ENCODE measurements at places on chromosomes 6 and 20.

DNA sequence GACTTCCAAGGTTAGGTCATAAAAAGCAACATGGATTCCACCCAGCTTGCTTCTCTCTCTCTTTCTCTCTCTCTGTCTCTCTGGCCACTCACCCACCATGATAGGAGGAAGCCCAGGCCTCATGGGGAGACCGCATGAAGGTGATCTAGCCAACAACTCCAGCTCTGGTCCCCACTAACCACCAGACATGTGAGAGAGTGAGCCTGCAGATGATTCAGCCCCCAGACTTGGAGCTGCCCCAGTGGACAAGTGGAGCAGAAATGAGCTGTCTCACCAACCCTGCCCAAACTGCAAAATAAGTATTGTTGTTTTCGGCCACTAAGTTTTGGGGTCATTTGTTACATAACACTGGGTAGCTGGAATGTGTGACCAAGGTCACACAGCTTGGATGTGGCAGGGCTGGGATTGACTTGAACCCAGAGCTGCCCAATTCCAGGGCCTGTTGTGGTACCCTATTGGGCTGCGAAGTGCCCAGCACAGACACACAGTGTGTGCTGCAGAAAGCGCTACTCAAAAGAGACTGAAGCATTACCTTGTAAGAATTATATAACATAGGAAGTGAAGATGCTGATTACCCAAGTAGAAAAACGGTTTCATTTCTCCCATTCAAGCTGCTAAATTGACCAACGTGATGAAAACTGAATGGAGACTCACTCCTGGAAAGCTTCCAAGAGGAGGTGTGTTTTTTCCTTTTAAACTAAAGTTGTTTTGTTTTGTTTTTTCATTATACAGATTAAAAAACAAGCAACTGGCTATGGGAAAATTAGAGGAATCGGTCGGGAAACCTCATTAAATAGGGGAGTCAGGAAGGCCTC lies 9.1 kb upstream of the TLDC2 start:
- DNase-seq, result no peak

GRCh38 chr6:55916188-55916587 lies 40.8 kb upstream of the BMP5 start:
- DNase-seq, result no peak

DNA sequence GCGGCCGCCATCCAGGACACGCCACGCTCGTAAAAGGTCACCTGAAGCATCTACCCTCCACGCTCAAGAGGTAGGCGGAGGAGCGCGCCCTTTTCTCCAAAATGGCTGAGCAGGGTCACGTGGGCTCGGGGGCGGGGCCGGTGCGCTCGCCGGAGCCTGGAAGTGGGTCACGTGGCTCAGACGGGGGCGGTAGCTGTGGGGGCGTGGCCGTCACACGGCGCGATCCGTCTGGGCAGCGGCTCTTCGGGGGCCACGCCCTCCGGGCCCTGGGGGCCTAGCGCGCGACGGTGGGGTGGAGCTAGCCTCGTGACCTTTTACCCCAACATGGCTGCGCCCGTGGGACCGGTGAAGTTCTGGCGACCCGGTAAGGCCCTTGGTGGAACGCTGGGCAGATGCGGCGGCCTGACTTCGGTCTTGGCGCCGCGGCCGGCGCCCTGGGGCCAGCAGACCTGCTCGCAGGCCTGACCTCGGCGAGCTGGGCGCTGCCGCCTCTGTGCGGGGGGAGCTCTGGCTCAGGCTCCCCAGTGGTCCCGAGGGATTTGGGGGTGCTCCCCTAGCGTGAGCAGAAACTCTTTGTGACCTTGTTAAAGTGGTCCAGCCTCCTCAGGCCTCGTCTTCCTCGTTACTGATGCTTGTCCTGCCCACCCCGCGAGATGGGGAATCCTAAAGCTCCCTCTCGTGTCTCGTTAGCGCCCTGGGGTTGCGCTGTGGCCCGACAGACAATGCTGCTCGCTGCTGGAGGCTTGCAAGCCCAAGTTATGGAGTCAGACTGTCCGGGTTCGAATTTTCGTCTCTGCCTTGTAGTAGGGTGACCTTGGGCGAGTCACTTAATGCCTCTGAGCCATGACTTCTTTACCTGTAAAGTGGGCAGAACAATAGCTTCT lies at the start of gene DHX35:
TSS of gene DHX35 (plus strand) at position 301 of the 884 bp plus-strand sequence. CDS start at position 325, 24 bp downstream.
- DNase-seq, result peak; percentile 97

GRCh38 chr6:92047860-92048259 lies 1371.5 kb downstream of the EPHA7 start:
- no peak for DNase-seq

GRCh38 chr20:24027229-24027628 lies 38.6 kb upstream of the GGTLC1 start:
- DNase-seq, result no peak

- DNase-seq, result no peak
Measured at GRCh38 chr6:52102405-52102804, 15.0 kb upstream of the PKHD1 start.

DNA sequence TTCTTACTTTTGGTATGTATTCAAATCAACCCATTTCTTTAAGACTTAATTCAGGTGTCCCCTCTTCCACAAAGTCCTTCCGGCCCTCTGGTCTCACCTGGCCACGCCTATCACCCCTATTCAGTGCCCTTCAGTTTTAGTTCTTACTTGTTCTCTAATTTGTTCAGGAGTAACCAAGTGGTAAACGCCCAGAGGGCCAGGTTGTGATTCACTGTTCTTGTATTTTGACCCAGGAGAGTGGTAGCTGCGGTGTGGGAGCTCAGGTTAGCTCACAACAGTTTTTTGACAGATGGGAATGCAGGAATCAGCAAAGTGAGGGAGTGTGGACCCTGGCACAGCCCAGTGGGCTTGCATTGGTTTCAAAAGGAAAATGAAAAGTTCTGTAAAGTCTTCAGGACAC lies 81.7 kb upstream of the RIPOR2 start:
- DNase-seq, result no peak

- no peak for DNase-seq
Measured at GRCh38 chr6:135782546-135782945, 69.0 kb upstream of the PDE7B start.

- DNase-seq, result no peak
Measured at GRCh38 chr6:70901324-70901723, 55.5 kb downstream of the B3GAT2 start.

- no peak for DNase-seq
Measured at GRCh38 chr6:154196333-154196885, 157.4 kb downstream of the OPRM1 start.

DNA sequence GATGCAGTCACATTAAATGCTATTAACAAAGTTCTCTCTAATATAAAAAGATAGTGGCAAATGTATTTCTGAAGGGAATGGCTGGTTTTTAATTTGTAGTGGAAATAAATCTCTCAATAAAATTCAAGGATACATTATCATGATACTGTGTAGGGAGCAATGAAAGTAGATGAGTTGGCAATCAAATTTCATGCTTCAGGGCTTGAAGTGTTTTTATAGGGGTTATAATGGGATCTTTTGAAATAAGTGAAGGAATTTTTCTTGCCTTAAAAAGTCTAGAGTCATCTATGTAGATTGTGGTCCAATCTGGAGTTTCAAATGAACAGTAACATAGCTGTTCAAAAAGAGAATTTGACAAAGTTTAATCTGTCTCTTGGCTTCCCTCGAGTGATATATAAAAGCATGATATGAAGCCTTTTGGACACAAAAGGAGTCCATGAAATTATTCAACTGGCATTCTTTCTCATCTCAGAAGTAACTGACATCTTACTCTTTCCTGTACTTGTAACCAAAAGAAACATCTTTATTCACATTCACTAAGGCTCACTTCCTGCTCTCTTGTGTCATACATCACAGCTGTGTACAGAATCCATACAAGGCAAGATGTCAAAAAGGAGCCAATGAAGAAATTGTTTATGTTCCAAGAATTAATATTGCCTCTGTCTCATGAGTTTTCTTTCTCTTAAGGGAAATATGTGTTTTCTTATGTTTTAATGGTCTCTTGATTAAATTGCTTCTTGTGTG lies 591.0 kb upstream of the GJE1 start:
- DNase-seq, result no peak

DNA sequence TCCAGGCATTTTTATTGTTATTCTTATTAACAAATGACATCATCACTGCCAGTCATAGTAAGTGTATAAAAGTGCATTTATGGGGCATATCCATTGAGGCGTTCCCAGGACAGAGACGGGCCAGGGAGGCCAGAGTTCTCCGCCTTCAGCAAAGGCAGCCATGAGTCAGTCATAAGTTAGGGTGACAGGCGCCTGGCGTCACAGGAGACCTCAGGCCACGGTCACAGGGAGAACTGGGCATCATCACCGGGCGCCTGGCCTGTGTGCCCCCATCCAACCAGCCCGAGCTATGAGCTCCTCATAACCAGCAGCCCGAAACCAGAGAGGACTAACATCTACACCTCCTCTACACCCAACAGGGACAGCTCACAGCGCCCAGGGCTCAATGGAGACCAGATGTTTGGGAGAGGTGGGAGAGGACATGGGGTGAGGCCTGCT lies 259.2 kb downstream of the DLL1 start:
- no peak for DNase-seq

- DNase-seq, result no peak
Measured at GRCh38 chr20:9139106-9139833, 70.4 kb downstream of the PLCB4 start.

DNA sequence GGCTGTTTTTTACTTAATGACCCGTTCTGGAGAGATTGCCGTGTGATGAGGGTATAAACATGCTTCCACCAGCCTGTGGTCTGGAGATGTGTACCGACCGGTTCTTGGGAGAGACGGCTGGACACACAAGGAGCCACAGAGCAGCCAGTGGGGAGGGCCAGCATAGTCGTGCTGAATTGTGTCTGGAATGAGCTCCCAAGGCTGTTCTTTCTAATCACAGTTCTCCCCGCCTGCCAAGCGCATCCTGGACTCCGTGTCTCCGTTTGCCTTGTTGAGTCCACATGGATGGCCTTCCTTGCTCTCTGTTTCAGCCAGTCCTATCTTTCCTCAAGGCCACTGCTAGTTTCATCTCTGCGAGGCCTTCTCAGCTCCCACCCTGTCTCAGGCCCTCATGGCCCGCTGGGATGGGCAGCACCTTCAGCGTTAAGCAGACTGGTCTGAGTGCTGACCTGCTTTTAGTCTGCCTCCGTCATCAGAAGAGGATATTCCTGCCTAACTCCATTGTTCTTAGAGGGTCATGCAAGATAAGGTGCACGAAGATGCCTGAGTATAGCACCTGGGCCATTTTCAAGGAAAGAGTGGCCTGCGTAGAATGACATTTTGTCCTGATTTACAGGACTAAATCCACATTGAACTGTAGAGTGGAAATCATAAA lies 20.6 kb downstream of the MANBAL start:
- no peak for DNase-seq

- DNase-seq, result no peak
Measured at GRCh38 chr6:6503191-6503590, 85.3 kb upstream of the LY86 start.

GRCh38 chr6:37279366-37280134 lies 21.6 kb upstream of the TMEM217 start:
- DNase-seq, result no peak

GRCh38 chr6:996271-996852 lies 303.4 kb upstream of the EXOC2 start:
- no peak for DNase-seq

DNA sequence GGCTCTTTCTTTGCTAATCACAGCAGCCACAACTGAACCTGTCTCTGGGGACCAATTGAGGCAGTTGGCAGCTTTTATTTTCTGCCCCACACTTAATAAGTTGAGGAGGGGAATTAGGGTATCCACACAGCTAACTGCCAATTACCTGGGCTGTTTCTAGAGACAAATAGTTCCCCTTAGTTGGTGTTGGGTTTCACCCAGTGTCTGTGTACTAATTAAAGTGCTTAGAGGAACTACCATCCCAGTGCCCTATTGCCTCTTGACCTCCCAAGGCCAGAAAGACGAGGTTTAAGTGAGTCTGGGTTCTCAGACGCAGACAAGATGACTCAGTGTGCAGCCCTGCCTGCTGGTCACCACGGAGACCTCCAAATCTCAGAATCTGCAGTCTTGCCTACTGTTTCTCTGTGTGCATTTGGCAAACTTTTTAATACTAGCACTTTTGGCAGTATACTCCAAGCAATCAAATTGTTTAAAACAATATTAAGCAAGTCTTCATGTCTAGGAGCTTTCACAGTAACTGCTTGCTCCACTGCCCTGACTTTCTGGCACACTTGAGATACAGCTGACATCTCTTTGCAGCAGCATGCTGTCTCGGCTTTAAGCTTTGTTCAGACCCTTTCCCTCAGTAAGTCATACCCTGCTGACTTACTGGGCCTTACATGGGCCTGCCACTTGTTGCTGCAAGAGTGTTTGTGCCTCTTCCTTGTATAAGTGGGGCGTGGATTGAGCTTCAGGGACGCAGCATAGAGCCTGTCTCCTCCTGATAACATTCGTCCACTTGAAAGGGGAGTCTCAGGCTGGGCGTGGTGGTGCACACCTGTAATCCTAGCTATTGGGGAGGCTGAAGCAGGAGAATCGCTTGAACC lies 31.9 kb downstream of the STK35 start:
- DNase-seq, result no peak

- no peak for DNase-seq
Measured at GRCh38 chr6:74931558-74931957, 274.3 kb downstream of the COL12A1 start.

- no peak for DNase-seq
Measured at GRCh38 chr6:81158956-81159355, 593.5 kb downstream of the TENT5A start.

- DNase-seq, result no peak
Measured at GRCh38 chr20:49672096-49672664, 41.5 kb downstream of the B4GALT5 start.

- no peak for DNase-seq
Measured at GRCh38 chr20:21512634-21513180, 1.2 kb downstream of the NKX2-2 start.

- DNase-seq, result no peak
Measured at GRCh38 chr20:2130062-2130591, 28.5 kb downstream of the STK35 start.

- DNase-seq, result no peak
Measured at GRCh38 chr6:78999737-79000136, 78.3 kb downstream of the PHIP start.

- DNase-seq, result no peak
Measured at GRCh38 chr20:19827818-19828217, 69.8 kb downstream of the RIN2 start.

GRCh38 chr6:131382631-131383030 lies 190.4 kb upstream of the ARG1 start:
- no peak for DNase-seq

GRCh38 chr20:38591474-38592410 lies 9.9 kb upstream of the ARHGAP40 start:
- no peak for DNase-seq

DNA sequence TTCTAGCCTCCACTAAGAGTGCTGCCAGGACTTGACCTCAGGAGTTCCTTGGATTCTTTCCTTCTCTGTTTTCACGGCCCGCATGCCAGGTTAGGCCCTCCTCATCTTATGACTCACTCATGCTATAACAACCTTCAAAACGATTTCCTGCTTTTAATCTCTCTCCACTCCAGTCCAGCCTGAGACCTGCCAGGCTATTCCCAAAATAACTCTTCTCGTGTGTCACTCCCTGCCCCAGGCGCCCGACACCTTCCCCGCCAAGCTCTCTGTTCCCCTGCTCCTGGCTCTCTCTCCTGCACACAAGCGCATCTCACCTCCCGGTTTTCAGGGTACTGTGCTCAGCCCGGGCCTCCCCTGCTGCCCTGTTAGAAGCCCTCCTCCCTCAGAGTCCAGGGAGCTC lies 64.1 kb upstream of the RPS6KA2 start:
- no peak for DNase-seq

GRCh38 chr6:14321992-14322772 lies 204.6 kb downstream of the CD83 start:
- DNase-seq, result no peak

- DNase-seq, result no peak
Measured at GRCh38 chr6:33665957-33666356, 44.8 kb downstream of the ITPR3 start.

Data from GM18507 (cell line).